GM04503 (cell line): ENCODE measurements at places on chromosomes 16 and 17.
A peak's percentile ranks its signal among the peaks of the same experiment; 100 is the strongest.

GRCh38 chr16:78817200-78817739 lies 717.8 kb downstream of the WWOX start:
- no peak for DNase-seq

GRCh38 chr17:58121925-58122324 lies 26.3 kb upstream of the OR4D1 start:
- DNase-seq, result peak; percentile 0

DNA sequence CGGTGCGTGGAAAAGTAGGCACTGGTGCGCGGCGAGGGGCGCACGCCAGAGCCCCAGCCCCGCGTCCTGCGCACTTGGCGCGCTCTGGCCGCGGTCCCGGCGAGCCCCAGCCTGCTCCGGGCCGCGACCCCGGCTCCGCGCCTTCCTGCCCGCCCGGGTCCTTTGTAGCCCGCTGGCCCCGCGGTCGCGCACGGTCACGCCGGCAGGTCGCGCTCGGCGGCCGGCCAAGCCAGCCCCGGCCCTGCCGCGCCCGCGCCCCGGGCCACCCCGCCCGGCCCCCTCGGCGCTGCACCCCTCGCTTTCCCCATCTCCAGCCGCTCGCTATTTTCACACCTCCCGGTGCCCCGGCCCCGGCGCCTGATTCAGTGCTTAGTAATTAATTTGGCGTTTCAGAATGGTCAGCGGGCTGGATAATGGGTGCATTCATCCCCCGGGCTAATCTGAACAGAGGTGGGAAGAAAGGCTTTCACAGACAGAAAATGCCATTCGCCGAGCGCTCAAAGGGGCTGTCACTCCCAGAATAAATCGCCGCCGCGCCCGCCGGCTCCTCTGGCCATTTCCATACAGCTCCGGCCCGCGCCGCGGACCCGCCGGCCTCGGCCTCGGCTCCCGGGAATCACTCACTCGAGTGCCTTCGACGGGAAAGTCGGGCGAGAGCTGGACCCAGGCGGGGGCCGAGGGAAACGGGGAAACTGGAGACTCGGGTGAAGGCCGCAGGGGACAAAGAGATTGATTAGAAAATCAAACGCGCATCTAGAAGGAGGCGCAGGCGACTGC lies 17.8 kb upstream of the NTN1 start:
- DNase-seq, result no peak

DNA sequence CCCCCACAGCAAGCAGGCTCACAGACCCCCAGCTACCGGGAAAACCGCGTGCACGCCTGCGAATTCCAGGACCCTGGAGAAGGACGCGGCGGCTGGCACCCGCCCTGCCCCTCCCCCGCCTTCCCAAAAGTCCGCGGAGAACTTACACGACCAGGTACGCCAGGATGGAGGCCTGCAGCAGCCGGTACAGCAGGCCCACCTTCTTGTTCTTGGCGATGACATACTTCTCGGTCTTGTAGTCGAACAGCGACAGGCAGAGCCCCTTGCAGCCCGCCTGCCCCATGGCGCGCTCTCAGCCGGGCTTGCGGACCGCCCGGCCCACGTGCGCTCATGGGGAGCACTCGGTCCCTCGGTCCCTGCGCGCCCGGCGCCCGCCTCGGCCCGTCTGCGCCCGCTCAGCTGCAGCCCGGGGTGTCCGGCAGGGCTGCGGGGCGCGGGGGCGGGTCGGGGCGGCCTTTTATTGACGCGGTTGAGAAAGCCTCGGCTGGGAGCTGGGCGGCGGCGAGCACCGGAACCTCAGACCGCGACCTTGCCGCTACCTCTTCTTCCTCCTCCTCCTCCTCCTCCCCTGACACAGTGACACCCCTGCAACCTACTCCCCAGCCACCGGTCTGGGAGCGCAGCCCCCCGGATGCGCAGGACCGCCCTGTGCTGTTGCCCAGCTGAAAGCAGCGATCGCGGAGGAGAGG lies at the start of gene P2RX5:
Gene P2RX5 (minus strand): TSS at position 433 of the 689 bp plus-strand sequence. CDS start 150 bp downstream, at position 283.
- no peak for DNase-seq

DNA sequence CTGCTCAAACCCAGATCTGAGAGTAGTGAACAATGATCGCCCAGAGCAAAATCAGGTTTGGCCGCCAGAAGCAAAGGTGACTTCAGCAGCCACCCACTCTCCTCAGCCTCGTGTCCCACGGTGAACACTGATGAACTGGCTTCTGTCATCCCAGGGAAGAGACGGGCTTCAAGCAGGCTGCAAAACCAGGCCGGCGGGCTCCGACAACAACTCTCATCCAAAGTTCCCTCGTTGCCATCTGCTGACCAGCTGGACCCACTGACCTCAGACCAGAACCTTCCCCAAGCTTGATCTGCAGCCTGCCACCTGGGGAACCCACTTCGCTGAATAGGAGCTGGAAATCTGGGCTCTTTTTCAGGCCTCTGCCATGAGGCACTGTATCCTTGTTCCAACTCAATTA lies 69.6 kb upstream of the MRTFB start:
- no peak for DNase-seq

- no peak for DNase-seq
These were observed 77.8 kb upstream of the NOL11 start for GRCh38 chr17:67639979-67640378.

DNA sequence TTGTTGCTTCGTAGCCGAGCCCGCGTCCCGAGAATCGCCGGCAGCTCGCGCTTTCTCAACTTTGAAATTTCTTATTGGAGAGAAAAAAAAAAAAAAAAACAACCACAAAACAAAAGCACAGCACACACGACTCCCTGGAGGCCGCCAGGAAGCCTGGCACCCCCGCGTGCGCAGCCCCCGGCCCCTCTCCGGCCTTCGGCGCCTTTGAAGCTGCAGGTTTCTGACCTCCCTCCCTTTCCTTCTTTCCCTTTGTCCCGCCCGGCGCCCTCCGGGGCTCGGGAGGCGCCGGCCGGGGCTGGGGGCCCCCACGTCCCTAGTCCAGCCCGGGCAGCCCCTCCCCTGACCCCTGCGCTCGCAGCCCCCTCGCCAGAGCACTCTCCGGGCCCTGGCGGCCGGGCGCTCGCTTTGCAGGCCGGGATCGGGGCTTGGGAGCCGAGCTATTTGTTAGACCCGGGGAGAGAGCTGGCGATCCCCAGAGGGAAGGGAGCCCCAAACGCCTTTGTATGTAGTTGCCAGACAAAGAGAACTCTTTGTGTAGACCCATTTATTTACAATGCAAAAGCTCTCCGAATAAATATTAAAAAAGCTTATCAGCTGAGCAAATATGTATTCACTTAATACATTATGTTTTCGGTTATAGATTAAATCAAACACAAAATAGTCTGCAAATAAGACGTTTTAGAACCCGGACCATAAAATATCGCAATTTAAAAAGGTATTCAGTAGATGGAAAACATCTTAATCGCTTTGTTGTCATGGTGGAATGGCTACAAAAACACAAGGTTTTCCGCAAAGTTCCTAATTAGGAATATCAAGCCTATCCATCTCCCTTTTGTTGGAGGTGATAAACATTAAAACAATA lies 2.3 kb downstream of the BAHCC1 start:
- DNase-seq, result no peak

- no peak for DNase-seq
These were observed 659.2 kb upstream of the SOX9 start for GRCh38 chr17:71461498-71462169.

DNA sequence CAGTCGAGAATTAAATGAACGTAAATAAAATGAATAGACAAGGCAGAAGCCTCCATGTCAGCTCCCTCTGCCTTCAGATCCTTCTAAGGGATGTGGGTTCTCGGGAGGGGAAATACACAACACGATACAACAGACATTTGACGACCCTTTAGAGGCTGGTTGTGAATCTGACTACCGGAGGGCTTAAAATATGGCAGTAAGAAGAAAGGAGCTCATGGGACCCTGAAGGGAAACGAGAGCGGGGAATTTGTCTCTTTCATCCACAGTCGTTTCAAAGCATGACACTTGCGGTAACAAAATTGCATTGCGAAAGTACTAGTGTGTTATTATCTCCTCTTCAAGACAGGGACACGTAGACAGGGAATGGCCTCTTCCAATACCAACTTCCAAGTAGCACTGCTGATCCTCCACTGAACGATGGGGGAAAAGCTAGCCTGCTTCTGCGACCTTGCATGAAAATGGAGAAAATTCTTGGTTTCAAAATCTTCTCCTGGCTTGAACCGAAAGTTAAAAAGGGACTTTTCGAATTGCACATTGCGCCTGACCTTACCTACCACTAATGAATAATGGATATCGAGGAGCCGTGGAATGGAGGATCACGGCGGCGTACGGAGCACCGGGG lies 1.2 kb upstream of the TNRC6C start:
- no peak for DNase-seq

GRCh38 chr16:67257486-67258160 lies 8.8 kb downstream of the SLC9A5 start:
- no peak for DNase-seq

DNA sequence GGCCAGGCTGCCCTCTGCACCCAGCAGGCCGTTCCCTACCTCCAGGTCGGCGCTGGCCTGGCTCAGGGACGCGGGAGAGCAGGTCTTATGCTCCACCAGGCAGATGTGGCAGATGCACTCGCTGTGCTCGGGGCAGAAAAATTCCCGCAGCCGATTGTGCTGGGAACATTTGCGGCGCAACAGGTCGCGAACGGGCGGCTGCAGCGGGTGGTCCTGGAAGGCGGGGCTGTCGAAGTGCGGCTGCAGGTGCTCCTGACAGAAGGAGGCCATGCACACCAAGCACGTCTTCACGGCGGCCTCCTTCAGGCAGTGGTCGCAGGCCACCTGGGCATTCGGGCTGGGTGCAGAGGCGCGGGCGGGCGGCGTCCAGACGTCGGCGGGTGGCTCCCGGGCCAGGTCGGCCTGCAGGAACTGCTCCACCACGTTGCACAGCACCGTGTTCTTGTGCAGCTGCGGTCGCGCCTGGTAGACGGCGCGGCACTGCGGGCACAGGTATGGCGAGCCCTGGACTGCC lies 439 bp downstream of the TRIM25 start:
- no peak for DNase-seq

DNA sequence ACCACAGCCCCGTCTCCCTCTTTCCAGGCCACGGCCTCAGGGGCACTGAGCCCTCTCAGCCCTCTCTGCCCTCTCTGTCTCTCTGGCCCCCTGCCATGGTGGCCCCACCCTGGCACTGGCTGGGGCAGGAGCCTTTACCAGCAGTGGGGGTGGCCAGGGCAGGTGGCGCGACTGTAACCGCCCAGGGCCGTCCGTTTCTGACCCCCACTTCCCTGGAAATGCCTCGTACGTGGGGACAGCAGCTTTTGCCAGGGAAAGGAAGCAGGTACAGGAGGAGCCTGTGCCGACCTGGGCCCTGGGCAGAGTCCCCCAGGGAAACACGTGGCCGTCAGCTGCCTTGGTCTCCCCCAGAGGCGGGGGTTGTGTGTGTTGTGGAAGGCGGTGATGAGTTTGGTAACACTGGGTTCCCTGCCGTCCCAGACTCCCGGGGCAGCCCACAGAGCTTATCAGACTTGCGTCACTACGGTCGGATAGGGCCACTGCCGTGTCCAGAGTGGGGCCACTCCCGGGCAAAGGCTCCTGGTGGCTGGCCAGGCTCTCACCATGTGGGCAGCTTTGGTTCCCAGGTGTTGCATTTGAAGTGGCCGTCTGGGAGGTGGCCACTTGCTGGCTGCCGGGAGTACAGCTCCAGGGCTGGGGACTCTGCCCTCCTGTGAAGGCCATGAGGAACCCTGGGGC lies 249.3 kb upstream of the CIBAR2 start:
- DNase-seq, result no peak

GRCh38 chr17:20706751-20707373 lies 127.3 kb downstream of the CDRT15L2 start:
- DNase-seq, result no peak

DNA sequence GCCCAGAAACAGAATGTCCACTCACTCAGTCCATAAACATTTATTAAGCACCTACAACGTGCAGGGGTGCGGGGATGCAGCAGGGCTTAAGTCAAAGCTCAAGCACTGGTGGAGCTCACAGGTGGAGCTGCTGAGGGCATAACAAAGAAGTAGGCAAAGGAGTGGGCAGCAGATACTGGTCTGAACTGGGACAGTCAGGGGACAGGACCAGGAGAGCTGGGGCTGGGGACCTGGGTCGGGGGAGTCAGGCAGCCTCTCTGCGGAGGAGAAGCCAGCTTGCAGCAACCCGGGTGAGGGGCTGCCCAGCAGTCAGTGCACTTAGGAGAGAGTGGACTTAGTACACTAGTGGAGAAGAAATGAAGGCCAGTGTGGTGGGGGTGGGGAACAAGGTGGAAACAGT lies 10.0 kb upstream of the TNFRSF13B start:
- DNase-seq, result no peak

DNA sequence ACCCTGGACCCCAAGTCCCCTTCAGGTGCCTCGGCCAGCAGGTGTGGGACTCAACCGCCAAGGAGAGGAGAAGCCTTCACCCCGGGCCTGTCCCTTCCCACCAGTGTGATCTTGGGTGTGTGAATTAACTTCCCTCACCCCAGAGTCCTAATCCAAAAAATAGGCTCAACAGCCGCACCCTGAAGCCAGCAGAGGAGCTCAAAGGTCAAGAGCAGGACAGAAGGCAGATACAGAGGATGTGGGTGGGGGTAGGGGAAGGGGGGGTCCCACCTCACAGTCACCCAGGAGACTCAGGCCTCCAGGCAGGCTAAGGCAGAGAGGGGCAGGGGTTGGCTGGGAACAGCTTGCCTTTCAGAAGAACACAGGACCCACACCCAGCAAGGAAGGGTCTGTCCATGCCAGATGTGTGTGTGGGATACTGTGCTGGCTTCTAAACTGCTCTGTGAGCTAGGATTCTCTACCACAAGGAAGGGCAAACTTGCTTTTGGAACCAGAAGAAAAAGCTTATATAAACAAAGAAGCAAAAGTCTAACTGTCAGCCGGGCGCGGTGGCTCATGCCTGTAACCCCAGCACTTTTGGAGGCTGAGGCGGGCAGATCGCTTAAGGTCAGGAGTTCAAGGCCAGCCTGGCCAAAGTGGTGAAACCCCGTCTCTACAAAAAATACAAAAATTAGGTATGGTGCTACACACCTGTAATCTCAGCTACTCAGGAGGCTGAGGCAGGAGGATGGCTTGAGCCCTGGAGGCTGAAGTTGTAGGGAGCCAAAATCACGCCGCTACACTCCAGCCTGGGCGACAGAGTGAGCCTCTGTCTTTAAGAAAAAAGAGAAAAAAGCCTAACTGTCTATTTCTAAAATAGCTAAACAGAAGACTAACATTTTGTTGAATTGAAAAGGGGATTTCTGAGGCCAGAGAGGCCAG lies 4.6 kb downstream of the PIEZO1 start:
- DNase-seq, result no peak

- DNase-seq, result no peak
These were observed 74.1 kb downstream of the SOCS1 start for GRCh38 chr16:11181899-11182279.

GRCh38 chr17:40550608-40551007 lies 14.7 kb downstream of the CCR7 start:
- DNase-seq, result peak; percentile 97
